ENCODE measurements at places on chromosomes 1 and 21.
A peak's percentile ranks its signal among the peaks of the same experiment; 100 is the strongest.

- DNase-seq: no peak
Observed at GRCh38 chr1:21449906-21450305, 10.0 kb downstream of the NBPF3 start.

- no peak for DNase-seq
Observed at GRCh38 chr1:37274938-37275631, 199.3 kb upstream of the ZC3H12A start.

DNA sequence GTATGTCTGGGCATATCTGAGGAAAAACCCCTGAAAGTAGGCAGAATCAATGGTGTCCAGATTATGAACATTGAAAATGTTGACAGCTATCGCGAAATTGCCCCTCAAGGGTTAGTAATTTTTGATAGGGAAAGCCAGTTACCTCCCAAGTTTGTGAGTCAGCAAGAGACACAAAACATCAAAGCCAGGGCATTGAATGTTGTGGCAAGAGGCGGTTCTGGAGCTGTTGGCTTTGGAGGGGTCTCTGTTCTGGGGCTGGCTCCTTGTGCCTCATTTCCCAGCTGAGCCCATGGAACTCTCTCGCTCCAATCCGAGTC, 10.6 kb upstream of the S100A11 start:
- no peak for DNase-seq

- DNase-seq: no peak
Observed at GRCh38 chr1:78255846-78256245, 210.1 kb downstream of the GIPC2 start.

DNA sequence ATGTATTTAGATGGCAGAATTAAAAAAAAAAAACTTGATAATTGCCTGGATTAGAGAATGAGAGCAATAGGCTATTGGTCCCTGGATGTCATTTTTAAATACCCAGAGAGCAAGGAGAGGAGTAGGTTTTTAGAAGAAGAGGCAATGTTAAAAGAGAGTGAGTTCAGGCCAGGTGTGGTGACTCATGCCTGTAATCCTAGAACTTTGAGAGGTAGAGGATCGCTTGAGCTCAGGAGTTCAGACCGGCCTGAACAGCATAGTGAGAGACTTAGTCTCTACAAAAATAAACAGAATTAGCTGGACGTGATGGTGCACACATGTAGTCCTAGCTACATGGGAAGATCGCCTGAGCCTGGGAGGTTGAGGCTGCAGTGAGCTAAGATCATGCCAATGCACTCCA, 15.9 kb upstream of the MUTYH start:
- no peak for DNase-seq

GRCh38 chr1:26094076-26094669, 17.5 kb upstream of the PDIK1L start:
- DNase-seq: no peak

- no peak for DNase-seq
Observed at GRCh38 chr1:117531222-117531621, 74.6 kb upstream of the TENT5C start.

GRCh38 chr21:44637018-44637850, at the start of gene KRTAP10-10:
TSS of gene KRTAP10-10 (plus strand) at chr21:44637356. CDS start at chr21:44637418, 62 bp downstream.
- peak; percentile 81 for DNase-seq

DNA sequence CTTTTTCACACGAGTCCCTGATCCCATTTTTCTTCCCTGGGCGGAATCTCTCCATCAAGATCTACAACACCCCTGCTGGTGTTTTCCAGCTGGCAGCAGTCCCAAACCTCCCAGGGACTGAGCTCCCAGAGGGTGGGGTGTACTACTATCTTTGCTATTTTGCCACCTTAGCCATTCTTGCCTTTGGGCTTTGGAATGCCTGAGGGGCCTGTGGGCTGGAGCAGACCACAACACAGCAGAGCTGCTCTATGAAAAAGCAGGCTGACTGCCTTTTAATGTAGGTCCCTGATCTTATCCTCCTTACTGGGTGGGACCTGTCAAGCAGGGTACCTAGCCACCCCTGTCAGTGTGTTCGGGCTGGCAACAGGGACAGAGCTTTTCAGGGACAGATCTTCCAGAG, 91.9 kb downstream of the KCNT2 start:
- no peak for DNase-seq

GRCh38 chr1:206516728-206516990, 9.3 kb downstream of the RASSF5 start:
- DNase-seq: no peak

DNA sequence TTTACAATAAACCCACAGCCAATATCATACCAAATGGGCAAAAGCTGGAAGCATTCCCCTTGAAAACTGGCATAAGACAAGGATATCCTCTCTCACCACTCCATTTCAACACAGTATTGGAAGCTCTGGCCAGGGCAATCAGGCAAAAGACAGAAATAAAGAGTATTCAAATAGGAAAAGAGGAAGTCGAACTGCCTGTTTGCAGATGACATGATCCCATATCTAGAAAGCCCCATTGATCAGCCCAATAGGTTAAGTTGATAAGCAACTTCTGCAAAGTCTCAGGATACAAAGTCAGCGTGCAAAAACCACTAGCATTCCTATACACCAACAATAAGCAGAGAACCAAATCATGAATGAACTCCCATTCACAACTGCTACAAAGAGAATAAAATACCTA, 235.5 kb downstream of the DPYD start:
- no peak for DNase-seq

- no peak for DNase-seq
Observed at GRCh38 chr21:16154321-16154720, 424.5 kb downstream of the USP25 start.

DNA sequence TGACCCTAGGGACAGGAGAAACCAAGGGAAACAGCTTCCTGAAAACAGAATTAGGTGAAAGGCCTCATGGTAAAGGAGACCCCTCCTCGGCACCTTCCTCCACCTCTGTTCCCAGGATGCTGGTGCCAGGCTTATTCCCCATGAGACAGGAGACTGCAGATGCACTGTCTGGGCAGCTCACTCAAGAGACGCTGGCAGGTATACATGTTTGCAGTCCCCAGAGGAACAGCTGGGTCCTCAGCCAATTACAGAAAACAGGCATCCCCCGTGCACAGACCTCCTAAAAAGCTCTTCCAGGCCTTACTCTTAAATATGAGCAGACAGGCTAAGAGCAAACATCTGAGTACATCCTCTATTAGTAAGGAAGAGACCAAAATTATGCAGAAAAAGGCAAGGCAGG, 6.5 kb downstream of the CCSAP start:
- peak; percentile 18 for DNase-seq

DNA sequence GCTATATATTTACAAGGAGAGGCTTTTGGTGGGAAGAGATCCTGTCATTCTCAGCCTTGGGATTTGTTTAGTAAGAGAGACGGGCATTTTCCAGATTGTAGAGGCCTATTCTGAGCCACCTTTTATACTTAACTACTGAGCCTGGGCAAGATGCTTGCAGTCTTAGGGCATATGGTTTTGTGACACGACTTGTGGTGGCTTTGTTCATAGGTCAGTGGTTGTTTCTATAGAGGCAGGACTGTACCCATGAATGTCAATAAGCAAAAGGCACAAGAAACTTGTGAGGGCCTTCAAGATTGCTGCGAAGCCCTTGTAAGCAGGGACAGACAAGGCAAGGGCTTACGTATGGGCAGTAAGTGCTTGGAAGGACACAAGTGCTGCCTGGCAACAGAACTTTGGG, 3.4 kb upstream of the FCRL3 start:
- no peak for DNase-seq

GRCh38 chr1:166870584-166870983, 5.5 kb downstream of the TADA1 start:
- no peak for DNase-seq

GRCh38 chr1:91400133-91400725, 4.4 kb downstream of the HFM1 start:
- no peak for DNase-seq

DNA sequence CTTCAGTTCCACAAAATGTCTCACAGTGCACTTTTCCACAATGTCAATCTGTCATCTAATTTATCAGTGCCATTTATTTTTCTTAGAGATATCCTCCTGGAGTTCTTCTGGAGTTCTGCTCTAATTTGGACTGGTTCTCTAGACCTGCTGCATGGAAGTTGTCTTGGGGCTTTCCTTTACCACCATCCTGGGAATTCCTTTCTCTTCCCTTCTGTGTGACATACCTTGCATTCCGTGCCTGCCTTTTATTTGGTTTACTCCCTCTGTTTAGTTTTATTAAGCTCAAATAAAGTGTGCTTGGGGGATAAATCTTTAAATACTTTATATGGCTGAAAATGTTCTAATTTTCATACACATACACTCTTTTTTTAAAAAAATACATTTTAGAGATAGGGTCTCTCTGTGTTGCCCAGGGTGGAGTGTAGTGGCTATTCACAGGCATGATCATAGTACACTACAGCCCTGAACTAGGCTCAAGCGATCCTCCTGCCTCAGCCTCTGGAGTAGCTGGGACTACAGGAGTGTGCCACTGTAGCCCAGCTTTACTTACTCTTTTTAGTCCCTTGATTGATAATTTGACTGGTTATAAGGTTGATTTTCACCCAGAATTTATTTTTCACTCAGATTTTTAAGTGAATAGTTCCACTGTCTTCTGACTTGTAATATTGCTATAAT, 14.4 kb downstream of the MTF2 start:
- DNase-seq: no peak

- no peak for DNase-seq
Observed at GRCh38 chr1:84704872-84705417, 14.7 kb upstream of the SSX2IP start.

GRCh38 chr1:86552376-86552775, 5.5 kb downstream of the CLCA4 start:
- no peak for DNase-seq

GRCh38 chr1:37862330-37862729, 2.9 kb upstream of the MTF1 start:
- DNase-seq: no peak

- DNase-seq: peak; percentile 21
Observed at GRCh38 chr1:41810446-41810845, 108.3 kb downstream of the HIVEP3 start.

DNA sequence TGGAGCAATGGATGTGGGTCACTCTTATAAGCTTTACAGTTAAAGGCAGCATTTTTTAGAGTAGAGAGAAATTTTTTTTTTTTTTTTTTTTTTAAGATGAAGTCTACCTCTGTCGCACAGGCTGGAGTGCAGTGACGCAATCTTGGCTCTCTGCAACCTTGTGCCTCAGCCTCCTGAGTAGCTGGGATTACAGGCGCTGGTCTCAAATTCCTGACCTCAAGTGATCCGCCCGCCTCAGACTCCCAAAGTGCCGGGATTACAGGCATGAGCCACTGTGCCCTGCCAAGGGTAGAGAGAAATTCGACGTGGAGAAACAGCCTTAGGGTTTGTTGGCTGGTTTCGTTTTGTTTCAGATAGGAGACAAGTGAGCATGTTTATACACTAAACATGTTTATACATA, 594.2 kb upstream of the ADAMTS5 start:
- no peak for DNase-seq

DNA sequence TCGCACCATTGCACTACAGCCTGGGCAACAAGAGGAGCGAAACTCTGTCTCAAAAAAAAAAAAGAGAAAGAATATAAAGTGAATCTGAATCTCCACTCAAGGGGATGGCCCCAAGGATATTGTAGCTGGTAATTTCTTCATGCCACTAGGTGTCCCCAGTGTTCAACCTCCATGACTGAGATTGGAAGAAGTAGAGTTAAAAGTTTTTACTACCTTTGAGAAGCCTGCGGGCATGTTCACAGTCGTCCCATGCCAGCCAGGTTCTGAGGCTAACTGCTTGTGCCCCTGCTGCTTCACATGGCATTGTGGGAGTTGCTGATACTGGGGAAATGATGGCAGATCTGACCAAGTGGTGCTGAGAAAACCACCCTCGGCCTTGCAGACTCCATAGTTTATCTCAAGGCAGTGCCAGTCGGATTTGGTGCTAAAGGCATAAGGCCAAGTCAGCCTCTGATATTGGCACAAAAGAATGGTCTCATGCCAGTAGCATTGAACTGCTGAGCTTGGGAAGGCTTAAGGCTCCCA, 10.8 kb upstream of the SHISA4 start:
- DNase-seq: no peak

DNA sequence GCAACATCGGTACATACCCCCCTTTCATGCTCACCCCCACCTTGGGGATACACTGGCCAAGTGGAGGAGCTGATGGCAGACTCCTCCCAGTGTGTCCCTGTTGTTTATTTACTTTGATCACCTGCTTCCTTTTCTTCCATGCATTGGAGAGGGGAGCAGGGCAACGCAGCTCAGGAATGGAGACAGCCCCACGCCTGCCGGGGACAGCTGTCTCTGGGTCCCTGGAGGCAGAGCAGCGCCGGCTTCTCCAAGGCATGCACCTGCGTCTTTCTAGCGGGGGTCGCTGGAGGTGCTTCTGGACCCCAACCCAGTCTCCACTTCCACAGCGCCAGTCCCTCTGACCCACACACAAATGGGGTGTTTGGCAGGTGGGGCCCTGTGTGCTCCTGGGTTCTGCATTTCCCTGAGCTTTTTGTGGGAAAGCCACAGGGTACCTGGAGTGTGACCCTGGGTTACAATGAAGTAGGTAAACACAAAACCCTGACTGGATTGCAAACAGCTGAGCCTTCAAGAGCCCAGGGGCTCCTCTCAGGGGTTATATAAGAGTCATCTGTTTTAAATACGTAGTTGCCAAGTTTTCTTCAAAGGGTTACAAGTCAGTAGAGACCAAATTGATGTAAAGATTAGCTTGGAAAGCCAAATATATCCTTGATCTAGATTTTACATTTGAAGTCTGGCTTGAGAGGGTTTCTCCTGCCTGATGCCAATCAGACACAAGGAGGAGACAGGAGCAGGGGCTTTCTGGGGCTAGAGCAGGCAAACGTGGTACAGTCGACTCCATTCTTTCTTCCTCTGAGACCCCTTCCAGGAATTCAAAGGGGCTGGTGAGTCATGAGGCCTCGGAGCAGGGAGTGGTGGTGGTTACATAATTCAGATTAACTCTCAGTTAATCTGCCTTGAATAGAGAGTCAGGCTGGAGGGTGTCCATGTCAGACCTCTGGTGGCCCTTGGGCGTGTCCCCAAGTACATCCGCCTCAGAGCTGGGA, 4.5 kb downstream of the AJAP1 start:
- DNase-seq: peak; percentile 48

- DNase-seq: peak; percentile 38
Observed at GRCh38 chr21:31182231-31183140, 144.2 kb upstream of the KRTAP19-8 start.

GRCh38 chr1:154873321-154873950, 3.4 kb upstream of the KCNN3 start:
- DNase-seq: no peak

DNA sequence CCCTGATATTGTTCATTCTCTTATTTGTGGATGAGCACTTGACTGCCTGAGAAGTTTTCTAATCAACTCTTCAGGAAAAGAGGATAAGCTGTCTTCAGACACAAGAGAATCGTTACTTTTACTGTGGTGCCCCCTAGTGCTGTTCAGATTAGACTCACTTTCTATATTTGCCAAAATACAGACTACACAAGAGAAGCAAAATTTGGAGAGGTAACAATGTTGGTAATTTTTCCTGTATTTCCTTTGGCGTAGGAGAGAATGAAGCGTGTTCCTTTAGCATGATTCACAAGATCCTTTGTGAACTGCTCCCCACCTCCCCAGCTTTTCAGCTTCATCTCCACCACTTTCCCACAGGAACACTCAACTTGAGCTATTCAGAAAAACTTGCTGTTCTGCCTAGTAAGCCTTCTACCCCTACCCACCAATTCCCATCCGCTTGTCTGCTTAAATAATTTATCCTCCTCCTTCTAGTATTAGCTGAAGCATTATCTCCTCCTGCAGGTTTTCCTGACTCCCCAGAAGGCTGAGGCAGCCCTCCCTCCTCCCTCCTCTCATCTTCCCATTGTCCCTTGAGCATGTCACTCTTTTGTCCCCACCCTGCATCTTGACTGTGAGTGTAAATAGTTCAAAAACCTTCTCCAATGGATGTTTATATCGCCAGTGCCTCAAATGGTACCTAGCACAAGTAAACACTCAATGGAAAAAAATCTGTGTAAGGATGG, 4.5 kb downstream of the TNFSF4 start:
- no peak for DNase-seq

- no peak for DNase-seq
Observed at GRCh38 chr1:240801442-240801841, 189.5 kb upstream of the GREM2 start.
